ENCODE measurements at places on chromosomes 5 and 9.

DNA sequence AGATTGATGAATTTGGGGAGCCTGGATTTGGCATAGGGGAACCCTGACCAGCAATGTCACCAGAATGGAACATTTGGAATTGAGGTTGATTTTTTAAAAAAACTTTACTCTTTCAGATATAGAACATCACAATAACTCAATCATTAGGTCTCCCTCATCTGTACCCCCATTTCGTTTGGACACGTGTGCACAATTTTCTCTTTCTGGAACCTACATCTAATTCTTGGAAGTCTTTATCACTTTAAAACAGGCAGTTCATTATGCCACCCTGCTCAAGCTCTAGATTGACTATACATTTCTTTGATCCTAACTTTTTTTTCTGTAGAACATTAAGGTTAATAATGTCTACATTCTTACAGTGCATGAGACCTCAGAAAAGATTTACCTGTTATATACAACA is 3.7 kb upstream of the SSBP2 start:
- DNase-seq: no peak

DNA sequence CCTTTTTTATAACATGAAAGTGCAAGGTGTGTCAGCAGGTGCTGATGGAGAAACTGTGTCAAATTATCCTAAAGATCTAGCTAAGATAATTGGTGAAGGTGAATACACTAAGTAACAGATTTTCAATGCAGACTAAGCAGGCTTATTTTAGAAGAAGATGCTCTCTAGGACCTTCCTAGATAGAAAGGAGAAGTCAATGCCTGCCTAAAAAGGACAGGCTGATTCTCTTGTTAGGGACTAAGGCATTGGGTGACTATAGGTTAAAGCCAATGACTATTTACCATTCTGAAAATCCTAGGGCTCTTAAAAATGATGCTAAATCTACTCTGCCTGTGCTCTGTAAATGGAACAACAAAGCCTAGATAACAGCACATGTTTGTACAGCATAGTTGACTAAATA is 1682.4 kb downstream of the MAT2B start:
- DNase-seq: no peak

GRCh38 chr5:31537851-31538250 is 5.8 kb downstream of the C5orf22 start:
- DNase-seq: no peak

GRCh38 chr5:963673-964531 is 44.7 kb upstream of the NKD2 start:
- no peak for DNase-seq

GRCh38 chr5:67203701-67204074 is 7.1 kb upstream of the CD180 start:
- DNase-seq: no peak

- no peak for DNase-seq
These were observed 7.0 kb upstream of the SUB1 start for GRCh38 chr5:32578363-32578762.

- DNase-seq: no peak
These were observed 473.2 kb downstream of the ENC1 start for GRCh38 chr5:74167206-74167929.

- no peak for DNase-seq
These were observed 2.7 kb upstream of the CLPTM1L start for GRCh38 chr5:1347571-1347970.

DNA sequence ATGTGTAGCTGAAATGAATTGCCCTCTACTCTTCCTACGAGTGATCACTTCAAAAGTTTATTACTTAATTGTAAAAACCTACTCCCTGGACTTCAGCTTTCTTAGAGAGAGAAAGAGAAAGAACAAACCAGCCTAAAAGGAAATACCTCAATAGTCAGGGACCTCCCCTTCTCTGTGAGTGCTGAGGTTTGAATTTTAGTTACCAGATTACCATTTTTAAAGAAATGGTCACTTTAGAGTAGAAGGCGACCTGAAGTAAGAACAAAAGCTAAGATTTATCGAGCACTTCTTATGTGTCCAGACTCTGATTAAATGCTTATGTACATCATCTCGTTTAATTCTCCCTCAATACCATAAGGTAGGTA is 11.3 kb downstream of the RAPGEF1 start:
- DNase-seq: no peak

DNA sequence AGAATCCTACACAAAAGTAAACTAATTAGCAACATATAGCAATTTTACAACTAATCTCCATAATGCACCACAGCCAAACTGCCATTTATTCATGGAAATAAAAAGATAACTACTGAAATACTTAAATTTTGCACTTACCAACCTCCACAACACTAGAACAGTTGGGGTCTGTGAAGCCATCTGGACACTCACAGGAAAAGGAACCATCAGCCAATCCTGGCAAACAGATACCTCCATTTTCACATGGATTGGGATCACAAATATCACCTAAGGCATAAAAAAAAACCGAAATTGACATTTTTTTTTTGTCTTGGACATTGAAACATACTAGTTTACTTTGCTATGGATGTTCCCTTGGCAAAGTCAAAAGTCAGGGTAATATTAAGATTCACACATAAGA is 130.7 kb downstream of the EDIL3 start:
- no peak for DNase-seq

GRCh38 chr5:61205013-61205412 is 42.7 kb upstream of the SMIM15 start:
- no peak for DNase-seq

DNA sequence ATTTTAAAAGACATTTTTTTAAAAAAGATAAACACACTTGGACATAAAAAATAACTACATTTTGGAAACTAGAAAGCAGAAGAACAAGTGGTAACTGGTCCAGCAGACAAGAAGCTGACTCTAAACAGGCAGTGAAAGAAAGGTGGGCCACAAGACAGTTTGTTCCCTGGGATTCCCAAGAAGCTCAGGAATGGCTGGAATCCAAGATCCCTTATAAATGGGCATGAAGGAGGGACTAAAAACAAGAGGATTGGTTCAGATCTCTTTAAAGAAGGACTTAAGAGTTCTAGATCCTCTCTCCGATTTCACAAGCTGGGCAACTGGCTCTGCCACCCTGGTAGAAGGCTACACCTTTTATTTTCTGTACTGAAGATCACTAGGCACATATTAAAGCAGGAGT is 102.8 kb downstream of the ARL15 start:
- no peak for DNase-seq

- no peak for DNase-seq
These were observed 7.7 kb downstream of the NEURL1B start for GRCh38 chr5:172648755-172649154.

GRCh38 chr5:104513640-104514072 is 951.1 kb upstream of the NUDT12 start:
- no peak for DNase-seq

DNA sequence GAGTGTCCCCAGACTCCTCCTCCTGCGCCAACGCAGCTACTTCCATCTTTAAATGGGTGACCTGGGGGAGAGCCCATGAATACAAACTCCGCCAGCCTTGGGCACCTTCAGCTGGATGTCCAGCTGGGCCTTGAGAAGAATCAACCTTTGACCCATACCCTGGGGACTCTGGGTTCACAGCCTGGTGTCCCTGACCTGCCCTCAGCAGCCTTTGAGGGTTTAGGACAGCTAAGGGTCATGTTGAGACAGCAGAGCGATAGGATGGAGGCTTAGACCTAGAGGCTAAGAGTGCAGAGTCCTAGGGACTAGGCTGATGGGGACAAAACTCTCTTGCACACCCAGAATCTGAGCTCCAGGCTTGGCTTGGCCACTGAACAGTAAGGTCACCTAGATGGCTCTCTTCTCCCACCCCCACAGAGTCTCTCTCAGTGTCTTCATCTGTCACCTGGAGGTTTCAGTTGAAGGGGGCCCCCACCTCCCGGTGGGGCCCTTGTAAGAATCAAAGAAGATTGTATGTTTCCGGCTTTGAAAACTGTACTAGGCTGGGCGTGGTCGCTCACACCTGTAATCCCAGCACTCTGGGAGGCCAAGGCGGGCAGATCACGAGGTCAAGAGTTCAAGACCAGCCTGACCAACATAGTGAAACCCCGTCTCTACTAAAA is 6.7 kb upstream of the AQP3 start:
- DNase-seq: no peak

DNA sequence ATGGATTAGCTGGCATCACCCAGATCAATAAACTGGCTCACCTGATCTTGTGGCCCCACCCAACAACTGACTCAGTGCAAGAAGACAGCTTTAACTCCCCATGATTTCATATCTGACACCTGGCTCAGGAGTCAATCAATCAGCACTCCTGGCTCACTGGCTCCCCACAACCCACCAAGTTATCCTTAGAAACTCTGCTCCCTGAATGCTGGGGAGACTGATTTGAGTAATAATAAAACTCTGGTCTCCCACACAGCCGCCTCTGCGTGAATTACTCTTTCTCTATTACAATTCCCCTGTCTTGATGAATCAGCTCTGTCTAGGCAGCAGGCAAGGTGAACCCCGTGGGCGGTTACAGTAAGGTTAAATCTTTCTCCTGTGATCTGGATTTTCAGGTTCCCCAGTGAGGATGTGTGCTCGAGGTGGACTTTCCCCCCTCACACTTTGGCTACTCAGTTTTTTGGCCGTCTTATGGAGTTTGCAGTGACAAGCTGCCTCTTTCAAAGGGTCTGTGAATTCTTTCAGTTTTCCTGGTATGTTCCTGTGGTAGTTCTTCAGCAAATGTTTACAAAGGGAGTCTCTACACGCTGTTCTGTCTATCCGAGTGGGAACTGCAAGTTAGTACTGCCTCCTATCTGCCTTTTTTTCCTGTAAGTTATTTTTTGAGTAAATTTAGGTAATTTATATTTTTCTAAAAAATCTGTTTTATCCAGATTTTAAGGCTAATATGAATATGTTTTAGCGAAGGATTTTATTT is 500.2 kb upstream of the NUDT12 start:
- no peak for DNase-seq

GRCh38 chr5:133262690-133263089 is 210.9 kb downstream of the HSPA4 start:
- DNase-seq: no peak

DNA sequence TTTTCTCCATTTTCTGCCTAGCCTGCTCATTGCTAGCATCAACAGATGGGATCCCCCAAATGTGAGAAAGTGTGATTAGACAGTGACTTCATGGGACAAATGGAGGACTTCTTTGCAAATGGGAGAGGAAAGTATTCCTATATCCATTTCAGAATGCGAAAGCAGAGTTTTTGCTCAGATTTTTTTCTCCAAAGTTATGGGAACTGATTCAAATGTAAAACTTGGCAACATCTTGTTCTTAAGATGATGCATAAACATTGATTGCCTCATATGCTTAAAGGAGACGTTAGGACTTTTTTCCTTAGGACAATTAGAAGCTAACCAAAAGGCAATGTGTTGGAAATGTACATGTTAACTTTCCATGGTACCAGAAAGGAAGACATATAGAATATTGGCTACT is 704.3 kb upstream of the ZNF608 start:
- no peak for DNase-seq

DNA sequence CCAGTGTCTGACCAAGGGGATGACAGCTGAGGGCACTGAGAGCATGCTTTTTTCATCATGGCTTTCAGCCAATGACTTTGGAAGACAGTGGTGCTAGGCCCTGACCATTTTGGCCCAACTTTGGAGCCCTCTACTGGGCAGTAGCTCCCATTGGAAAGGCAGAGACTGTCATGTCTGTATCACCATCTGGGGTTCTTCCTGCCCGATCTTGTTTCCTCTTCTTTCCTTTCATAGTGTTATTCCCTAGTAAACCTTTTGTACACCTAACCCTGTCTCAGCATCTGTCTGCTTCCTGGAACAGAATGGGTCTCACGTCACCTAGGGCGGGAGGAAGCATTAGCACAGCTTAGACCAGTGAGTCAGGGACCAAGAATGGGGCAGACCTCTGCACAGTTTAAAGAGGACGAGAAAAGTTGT is 97.4 kb upstream of the MAST4 start:
- DNase-seq: no peak

DNA sequence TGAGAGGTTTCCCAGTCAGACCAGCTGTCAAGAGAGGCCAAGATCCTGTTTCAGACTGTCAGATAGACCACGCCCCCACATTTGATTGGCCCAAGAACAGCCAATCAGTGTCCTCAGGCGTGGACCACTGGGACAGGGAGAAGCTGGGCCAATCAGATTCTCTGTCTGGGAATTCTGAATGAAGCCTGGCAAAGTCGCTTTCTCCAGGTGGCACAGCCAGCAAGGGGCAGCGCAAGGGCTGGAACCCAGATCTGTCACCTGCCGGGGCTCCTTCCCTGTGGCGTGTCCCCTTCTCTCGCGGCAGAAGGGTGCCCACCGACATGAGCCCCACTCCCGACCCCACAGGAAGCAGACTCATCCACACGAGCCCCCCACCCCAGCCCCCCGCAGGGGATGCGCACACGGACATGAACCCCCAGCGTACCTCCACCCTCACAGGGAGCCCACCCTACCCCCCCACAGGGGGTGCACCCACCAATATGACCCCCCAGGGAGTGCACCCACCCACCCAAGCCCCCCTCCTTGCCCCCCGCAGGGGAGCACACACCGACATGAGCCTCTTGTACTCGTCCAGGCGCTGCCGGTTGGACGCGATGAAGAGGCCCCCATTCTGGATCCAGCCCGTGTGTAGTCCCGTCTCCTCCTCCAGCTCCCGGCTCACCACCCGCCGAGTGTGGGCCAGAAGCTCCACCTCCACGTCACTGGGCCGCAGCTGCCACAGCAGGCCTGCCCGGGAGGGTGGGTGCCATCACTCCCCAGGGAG is 6.1 kb downstream of the SARDH start:
- DNase-seq: no peak

DNA sequence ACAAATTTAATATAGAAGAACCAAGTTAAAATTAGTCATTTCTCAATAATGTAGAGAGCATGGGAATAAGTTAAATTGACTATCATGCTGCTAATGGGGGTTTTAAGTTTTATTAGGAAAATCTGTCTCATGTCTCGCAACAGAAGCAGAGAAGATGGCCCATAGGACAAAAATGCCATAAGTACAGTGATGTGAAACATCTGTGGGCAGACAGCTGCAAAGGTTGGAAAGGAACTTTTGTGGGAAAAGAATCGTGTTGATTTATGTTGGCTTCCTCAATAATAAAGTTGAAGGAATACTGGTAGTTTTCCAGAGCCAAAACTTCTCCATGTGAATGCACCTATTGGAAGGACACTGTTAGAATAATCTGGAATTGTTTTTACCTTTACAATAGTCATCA is 44.8 kb downstream of the VCAN start:
- no peak for DNase-seq

DNA sequence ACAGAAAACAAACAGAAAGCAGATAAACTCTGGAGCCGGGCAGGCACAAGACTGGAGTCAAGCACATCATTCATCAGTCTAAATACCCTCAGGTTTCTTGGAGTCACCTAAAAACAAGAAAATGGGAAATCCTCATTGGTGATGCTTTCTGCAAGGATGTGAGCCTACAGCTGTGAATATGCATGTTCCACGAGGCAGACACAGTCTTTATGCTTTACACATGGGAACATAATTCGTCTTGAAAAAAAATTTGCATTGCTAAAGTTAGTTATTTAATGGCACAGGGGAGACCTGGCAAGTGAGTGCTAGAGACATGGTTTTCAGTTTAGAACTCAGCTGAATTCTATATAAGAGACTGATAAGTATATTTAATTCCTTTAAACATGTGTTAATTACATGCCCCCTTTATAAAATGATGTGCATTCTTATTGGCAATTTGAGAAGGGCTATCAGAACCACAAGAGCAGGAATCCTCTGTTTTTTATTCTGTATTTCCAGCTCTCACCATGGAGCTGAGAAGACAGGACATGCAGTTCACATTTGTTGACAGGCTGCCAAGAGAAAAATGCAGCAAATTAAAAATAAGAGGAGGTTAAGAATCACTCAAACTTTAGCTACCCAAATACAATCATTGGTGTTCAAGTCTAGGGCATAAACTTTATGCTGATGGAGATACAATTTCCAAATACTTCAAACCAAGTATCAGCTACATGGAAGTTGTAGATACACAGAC is 438.0 kb upstream of the MPDZ start:
- DNase-seq: no peak

All from stimulated activated CD8-positive, alpha-beta memory T cell treated with anti-CD3 and anti-CD28 coated beads, Interleukin-2, amount 100 ng/mL, for 48 hours (primary cell).